ENCODE measurements at places on chromosomes 7 and 10. TPM values are rescaled to one million over a fixed set of nuclear protein-coding genes. Genes with fewer than 3 reads are reported as not detected.

Gene ENO4
- total RNA-seq: 0.29 TPM

Gene HTR5A
- total RNA-seq: not detected

Gene STOX1
- 3.0 TPM for total RNA-seq

Gene LHPP
- 17.0 TPM for total RNA-seq

Gene DLX6
- total RNA-seq: not detected
